ENCODE measurements at places on chromosomes 6 and 20.

- DNase-seq: peak; percentile 50
These were observed 11.1 kb downstream of the TOX2 start for GRCh38 chr20:43925801-43926200.

DNA sequence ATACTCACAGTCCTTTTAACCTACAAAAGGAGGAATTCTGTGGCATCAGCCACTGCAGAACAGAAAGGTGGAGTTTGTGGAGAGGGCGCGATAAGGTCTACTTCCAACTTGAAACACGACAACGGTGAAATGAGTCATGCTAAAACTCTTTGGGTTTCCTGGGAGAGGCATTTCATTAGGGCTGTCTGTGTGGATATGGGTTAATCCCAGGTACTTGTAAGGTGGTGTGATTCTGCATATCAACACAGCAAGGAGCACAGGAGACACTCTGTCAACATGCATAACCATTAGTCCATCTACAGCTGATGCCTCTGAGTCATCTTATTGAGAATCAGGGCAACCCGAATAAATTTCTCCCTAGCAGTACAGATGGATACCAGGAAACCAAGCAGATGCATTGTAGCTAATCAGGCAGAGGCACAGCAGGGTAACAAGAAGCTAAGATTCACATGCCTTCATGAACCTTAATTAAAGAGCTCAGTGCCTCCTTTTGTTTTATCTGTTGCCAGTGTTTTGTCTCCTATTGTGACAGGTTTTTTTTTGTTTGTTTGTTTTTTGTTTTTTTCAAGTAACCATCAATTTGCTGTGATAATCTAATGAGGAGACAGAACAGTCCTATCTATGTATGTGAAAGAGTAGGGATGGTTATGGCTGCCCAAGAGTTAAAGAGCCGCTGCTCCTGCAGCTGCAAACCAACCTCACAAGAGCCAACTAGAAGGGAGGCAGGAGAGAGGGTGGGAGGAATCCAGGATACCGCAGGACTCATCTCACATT, 315.8 kb upstream of the SOX4 start:
- no peak for DNase-seq

DNA sequence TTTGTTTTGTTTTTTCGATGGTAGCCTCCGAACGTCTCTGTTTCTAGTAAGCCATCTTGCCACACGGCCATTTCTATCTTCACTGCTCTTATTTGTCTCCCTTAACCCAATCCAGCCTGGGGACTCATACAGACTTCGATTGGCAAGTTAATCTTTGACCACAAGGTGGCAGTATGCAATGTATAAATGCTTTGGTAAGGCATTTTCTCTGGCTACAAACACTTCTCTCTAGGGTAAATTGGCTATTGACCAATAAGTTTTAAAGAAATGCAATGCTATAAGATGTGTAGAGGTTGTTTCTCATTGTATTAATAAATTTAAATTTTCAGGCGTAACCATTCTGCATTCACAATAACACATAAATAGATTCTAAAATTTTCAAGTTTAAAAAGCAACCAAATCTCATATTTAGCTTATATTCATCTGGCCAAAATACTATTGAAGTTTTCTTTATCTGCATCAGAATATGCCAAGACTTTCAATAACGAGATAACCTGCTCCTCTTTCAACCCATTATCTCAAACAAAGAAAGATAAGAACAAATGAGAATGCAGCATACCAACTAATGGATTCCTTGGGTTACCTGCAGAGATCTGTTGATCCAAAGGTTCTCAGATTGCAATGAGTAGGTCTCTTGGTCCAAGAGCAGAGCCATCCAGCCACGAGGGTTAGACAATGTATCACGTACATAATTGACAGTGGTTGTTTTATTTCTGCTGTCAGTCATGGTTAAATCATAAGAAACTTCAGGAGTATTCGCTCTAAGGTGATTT, 231.9 kb downstream of the PKHD1 start:
- DNase-seq: peak; percentile 62

DNA sequence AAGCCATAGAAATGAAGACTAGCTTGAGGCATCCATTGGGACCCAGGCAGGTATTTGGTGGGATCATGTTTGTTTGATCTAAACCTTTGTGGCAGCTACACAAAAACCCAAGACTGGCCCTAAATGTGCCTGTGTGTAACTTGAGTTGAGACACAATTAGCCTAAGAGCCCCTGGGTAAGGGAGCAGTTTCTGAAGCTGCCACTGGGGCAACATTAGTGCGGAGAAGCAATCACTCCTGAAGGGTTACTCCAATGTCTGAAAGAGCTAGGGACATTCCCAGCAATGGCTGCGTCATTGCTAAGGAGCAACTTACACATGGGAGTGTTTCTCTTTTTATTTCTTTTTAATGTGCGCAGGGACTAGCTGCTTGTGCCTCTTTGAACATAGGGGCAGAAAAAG, 67.9 kb upstream of the EEF1E1 start:
- no peak for DNase-seq

DNA sequence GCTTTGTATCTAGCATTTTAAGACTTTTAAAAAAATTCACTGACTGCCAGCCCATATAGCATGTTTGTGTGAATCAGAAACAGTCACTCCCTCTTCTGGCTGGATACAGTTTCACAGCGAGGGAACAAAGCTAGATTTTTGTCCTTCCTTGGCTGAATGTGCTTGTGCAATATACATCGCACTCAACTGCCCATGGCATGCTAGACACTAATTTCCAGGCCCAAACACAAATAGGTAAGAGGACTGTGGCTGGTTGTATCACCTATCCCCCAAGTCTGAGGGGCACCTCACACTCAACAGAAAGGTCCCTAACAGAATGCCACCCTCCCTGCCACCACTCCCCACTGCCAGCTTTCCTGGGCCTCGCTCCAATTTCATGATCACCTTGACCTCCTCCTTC, 16.2 kb upstream of the BLCAP start:
- peak; percentile 65 for DNase-seq
